ENCODE measurements at places on chromosomes 16 and 17. TPM values are rescaled to one million over a fixed set of nuclear protein-coding genes. Genes with fewer than 3 reads are reported as not detected.

The TBC1D3I gene
- total RNA-seq: 3.0 TPM

The USP6 gene
- 4.7 TPM for total RNA-seq

The SOX8 gene
- total RNA-seq: 7.0 TPM

The PDIA2 gene
- 11.8 TPM for total RNA-seq

The NR1D1 gene
- 1.3 TPM for total RNA-seq

DNA sequence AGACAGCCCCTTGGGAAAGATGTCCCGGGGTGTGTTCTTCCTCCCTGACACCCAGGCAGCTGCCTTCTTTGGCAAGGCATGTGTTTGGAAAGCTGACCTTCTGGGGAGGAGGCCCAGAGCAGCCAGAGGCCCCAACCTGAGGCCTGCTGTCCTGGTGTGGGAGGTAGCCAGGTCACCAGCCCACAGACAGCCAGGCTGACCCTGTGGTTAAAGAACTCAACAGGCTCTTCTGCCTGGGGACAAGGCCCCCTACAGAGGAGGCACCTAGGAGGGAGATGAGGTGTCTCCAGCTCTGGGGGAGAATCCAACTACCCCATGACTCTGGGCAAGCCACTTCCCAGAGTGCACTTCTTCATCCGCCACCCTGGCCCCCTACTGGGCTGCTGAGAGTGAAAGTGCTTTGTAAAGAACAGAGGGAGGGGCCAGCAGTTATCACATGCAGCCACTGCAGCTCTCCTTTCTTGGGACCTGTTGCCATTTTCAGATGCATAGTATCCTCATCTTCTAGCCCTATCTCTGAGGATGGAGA lies 13.1 kb upstream of the SREBF1 start:
- DNase-seq: no peak

DNA sequence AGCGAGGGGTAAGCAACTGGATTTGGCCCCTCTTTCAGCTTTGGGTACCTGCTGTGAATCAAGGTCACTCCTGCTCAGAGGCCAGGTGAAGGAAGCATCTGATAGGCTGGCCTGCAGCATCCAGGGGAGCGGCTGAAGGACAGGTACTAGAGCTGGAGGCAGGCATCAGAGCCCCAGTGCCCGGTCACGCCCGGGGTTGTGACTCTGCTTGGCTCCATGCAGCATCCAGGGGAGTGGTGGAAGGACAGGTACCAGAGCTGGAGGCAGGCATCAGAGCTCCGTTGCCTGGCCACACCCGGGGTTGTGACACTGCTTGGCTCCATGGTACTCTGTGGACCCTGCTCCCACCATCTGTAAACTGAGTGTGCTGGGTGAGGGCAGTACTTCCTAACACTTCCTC lies 189.7 kb downstream of the XYLT1 start:
- no peak for DNase-seq

DNA sequence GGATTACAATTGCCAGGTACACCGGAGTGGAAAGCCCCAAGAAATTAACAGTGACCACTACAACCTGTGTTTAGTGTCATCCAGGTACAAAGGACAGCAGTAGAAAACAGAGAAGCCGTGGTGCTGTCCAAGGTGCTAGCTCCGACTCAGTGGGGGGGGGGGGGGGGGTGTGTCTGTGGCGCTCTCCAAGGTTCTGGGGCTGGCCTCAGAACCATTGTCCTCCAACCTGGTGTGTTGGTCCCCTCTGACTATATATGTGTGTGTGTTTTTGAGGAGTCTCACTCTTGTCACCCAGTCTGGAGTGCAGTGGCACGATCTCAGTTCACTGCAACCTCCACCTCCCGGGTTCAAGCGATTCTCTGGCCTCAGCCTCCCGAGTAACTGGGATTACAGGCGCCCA lies 5.8 kb upstream of the ZNF23 start:
- no peak for DNase-seq

DNA sequence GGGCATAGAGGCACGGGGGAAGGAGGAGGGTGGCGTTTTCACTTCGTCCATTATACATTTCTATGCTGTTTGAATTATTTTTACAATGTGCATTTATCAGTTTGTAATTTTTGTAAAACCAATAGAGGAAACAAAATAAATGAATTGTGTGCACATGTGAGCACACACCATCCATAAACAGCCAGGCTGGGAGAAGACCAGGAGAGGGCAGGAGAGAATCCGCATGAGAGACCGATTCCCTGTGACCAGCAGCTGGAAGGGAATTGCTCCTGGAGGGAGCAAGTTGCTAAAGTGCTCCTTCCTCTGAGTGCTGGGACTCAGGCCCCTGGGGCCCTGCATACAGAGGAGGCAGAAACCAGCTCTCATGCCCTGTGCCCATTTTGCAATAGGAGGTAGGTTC lies 126.0 kb downstream of the ABCC12 start:
- DNase-seq: no peak

DNA sequence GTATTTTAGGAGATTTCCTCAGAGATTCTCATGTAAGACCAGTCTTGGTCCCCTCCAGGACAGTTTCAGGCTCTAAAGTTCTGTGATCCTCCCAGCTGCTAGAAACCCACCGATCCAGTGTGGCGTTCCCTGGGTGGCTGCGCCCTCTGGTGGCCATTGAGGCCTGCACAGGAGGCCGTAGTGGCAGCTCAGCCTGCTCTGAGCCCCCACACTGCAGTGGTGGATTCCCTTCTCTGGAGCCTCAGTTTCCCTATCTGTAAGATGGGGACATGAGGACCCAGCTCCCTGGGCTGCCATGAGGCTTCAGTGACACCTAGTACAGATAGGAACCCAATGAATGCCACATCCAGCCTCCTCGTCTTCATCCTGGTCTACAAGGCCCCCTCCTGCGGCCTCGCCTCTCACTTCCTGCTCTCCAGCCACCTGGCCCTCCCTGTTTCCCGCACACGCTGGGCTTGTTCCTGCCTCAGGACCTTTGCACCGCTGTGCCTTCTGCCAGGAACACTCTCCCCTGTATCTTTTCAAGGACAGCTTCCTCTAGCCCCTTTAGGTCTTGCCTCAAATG lies 16.5 kb downstream of the CCDC102A start:
- DNase-seq: peak; percentile 92

- no peak for DNase-seq
These were observed 129.2 kb downstream of the SEC14L1 start for GRCh38 chr17:77269696-77270681.

Measured in glutamatergic neuron (in vitro differentiated cells).